ENCODE measurements at places on chromosomes 5 and 9.

- no peak for DNase-seq
These were observed 357.8 kb downstream of the TMEM167A start for GRCh38 chr5:82719368-82719767.

- no peak for DNase-seq
These were observed 6.2 kb downstream of the SKP2 start for GRCh38 chr5:36158144-36158543.

- DNase-seq = no peak
These were observed 4.8 kb downstream of the PLK2 start for GRCh38 chr5:58455066-58455465.

DNA sequence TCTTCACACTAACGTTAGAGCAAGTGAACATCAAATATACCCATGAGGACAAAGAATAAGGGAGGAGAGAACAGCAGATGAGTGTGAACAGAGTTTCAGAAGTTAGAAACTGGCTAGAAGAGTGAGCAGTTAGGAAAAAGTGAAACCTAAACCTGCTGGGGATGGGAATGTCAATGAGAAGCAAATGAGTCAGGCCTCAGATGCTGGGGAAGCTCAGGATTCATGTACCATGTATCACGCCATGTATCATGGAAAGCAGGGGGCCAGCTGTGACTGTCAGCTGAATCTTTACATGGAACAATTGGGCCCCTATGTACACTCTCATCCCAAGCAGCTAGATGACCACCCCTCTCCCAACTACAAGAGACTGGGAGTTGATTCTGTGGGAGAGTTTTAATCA is 16.2 kb downstream of the GDF9 start:
- DNase-seq = no peak

DNA sequence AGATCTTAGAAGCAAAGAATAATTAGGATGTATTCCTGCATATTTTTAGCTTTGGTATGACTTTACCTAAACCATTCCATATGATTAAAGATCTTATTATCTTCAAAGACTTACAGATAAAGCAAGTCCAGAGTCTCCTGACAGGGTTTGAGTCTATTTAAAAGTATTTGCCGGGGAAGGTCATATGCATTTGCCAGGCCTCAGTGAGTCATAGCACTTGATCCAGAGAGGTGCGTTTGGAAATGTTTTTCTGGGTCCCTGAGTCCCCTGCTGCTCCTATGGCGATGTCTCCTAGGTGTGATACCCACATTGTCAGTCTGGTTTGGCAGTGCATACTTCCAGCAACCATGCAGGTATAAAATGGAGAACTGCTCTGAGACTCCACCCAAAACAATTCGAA is 217.0 kb downstream of the FBXL7 start:
- no peak for DNase-seq

GRCh38 chr9:113898151-113898550 is 22.0 kb downstream of the ZNF618 start:
- DNase-seq = no peak

DNA sequence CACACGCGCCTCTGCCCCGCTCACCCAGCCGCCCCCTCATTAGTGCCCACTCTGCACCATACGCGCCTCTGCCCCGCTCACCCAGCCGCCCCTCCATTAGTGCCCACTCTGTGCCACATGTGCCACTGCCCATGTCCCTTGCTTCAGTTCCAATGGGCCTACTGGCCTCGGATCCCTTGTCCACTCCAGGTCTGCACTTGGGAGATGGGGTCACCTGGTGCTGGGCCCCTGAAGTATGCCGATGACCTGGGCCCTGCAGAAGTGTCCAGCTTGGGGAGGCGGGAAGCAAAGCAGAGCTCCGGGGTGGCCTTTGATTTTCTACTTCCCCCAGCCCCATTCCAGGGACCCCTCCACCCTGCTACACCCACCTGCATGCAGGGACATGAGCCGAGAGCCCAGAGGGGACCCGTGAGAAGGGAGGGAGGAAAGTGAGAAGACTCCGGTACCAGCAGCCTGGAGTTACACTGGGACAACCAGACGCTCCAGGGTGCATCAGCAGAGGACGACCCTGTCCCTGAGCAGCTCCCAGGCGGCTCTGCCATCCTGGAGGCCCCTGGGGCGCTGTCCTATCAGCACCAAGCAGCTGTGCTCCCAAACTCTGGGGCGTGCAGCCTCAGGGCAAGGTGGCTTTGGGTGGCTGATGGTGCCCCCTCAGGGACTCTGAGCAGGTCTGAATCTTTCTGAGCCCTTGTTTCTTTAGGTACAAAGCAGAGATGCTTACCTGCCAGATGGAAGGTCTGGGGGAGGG is 140.8 kb downstream of the RXRA start:
- DNase-seq = no peak

GRCh38 chr5:136337788-136338187 is 27.6 kb downstream of the TRPC7 start:
- DNase-seq = no peak

DNA sequence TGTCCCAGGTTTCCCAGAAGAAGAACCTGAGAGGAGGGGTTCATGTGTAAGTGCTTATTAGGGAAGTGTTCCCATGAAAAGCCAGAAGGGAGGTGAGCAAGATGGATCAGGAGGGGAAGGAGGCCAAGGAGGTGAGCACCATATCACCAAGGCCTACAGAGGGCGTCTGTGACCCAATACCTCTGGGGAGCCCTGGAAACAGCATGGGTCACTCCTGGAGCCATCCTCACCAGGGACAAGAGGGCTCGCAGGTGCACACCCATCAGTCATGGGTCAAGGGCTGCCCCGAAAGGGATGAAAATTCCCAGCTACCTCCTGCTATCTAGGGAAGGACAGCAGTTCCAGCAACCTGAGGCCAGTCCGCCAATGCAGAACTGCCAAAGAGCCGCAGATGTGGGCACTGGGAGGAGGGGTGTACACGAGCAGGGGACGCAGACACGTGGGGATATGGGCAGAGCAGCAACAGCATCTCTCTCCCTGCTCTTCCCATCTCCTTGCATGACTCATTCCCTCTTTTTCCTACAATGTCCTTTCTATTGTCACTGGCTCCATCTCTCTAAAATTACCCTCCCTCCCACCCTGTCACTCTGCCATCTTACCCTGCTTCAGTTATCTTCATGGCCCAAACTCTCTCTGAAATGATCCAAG is 167.6 kb upstream of the FSTL4 start:
- no peak for DNase-seq
